ENCODE measurements at places on chromosomes 5 and 9.

GRCh38 chr9:77575785-77576184 lies 72.3 kb downstream of the GNA14 start:
- no peak for DNase-seq

GRCh38 chr5:60141119-60141518 lies 247.6 kb upstream of the PDE4D start:
- DNase-seq = no peak

DNA sequence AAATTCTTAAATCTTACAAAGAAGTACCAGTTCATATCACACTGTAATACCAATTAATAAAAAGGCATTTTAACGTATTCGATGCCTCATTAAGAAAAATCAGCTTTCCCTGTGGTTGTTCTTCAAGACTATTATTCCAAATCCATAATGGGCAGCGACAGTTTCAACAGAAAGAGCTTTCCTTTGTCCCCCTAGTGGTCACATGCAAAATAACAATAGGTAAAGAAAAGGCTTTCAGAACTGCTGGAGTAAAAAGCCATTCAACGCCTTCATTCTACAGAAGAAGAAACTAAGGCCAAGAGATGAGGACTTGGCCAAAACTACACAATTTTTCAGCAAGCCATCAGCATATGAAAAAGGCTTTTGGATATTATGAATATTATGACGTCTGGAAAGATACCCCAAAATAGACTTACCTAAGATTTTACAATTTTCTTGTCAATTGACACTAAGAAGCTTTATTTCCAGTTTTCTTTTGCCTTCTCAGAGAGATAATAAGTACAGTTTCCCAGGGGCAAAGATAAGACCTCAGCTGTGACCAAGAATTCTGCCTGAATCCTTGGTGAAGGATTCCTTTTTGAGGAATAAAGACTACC lies 6.7 kb upstream of the CDH6 start:
- DNase-seq = no peak

DNA sequence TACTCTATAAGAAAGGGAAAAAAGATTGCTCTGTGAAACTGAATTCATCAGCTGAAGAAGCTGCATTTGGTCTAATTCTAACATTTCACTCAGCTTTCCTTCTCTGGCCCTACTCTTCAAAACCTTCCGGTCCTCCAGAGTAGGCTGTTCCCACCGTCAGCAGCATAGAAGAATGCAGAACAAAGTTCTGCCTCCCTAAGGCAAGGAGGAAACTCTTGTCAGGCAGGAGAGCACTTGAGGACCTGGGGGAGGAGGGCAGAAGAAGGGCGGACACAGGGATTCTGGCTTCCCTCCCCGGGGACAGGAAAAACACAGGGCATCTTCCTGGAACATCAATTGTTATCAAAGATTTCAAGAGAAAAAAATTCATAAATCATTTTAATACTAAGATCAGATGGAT lies 69.2 kb upstream of the SHB start:
- no peak for DNase-seq

DNA sequence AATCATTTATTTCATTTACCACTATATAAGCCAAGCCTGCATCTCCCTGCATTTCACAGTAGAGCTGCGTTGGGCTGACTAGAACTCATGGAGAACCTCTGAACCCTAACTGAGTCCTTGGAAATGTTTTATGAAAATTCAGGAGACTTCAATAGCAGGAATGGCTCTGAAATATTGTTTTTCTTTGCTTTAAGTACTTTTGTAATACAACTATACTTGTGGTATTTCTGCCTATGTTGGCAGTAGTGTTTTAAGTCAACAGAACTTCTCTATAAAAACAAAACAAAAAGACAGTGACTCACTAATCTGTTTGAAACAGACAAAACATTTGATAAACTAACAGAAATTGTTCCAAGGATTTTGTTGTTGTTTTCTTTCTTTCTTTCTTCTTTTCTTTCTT lies 489.2 kb upstream of the MEF2C start:
- no peak for DNase-seq

GRCh38 chr9:137147091-137147792 lies 8.3 kb downstream of the GRIN1 start:
- DNase-seq = no peak

DNA sequence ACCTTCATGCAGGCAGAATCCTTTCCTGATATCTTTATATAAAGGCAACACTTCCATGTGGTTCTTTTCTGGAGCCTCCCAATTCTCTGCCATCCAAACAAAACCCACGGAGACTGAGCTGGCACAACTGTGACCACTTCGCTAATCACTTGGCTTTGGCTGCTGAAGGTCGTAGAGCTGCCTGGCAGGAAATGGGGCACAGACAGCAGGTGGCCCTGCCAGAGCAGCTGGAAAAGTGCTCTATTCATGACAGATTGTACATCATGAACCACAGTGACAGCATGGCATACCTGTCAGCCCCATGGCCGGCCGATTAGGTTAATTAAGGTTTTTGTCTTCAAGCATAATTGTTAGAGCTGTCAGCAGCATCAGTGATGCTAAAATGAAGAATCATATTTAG lies 141.9 kb upstream of the ANKRD55 start:
- DNase-seq = no peak

- DNase-seq = no peak
Observed at GRCh38 chr5:81878333-81878732, 93.5 kb upstream of the ATG10 start.

DNA sequence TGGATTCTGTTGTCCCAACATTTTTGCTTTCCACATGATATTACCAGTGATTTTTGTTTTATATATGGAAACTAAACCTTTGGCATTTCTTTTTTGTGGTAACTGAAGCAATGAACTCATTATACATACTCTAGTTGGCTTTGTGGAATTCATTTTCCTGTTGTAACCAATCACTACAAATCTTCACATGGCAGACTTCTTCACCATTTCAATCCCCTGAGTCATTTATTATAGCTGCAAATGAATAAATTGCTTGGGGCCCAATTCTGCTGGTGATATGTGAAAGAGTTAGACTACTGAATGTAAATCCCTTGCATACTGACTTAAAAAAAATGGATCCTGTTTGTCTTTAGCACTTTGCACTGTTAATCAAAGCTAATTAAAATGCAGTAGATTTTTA lies 1709.6 kb upstream of the WWC1 start:
- no peak for DNase-seq

DNA sequence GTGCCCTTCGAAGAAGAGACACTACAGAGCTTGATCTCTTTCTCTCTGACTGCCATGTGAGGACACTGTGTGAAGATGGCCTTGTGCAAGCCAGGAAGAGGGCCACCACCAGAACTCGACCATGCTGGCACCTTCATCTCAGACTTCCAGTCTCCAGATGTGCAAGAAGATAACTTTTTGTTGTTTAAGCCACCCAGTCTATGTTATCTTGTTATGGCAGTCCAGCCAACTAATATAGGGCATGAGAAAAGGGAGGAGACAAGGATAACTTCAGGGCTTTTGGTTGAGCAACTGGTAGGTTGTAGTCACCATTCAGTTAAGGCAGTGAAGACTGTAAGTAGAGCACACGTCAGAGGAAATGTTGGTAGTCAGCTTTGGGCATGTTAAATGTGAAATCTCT lies 515.5 kb downstream of the CSNK1G3 start:
- no peak for DNase-seq

GRCh38 chr5:120805131-120805530 lies 341.0 kb downstream of the PRR16 start:
- DNase-seq = no peak

GRCh38 chr9:131685753-131686706 lies 53.8 kb downstream of the RAPGEF1 start:
- DNase-seq = no peak

DNA sequence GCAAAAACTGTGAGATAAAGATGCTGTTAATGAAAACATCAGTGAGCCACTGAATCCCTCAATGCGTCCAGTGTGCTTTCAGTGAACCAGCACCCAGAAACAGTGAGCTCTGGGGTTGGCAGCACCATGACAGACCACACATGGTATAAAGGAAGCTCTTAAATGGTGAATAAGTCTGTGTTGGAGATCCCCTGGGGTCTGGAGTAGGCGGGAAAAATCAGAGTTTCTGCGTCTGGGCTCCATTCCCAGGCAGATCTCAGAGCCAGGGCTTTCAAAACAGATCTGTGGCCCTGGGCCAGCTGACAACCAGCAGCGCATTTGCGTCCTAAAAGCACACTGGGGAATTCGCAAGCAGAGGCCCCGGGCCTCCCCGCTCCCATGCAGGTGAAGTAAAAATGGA lies 233.5 kb downstream of the FRMD3 start:
- DNase-seq = no peak

DNA sequence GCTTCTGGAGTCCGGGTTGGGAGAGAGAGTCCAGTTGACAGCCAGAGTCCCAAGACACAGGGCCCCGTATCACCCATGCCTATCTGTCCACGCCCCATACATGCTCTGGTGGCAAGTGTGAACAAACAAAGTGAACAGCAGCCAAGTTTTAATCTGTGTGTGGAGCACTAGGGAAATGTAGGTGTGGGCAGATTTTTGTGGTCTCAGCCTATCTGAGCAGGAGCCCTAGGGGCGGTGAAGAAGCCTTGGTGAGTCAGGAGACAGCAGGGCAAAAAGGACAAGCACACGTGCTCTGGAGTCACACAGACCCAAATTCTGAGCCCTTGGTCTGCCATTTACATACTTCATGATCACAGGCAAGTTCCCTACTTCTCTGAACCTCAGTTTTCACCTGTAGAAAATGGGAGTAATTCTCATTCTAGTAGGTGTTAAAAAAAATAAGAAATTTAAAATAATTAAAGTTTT lies 23.2 kb downstream of the EGR1 start:
- DNase-seq = no peak

GRCh38 chr5:118952992-118953651 lies 35.2 kb downstream of the DTWD2 start:
- no peak for DNase-seq

DNA sequence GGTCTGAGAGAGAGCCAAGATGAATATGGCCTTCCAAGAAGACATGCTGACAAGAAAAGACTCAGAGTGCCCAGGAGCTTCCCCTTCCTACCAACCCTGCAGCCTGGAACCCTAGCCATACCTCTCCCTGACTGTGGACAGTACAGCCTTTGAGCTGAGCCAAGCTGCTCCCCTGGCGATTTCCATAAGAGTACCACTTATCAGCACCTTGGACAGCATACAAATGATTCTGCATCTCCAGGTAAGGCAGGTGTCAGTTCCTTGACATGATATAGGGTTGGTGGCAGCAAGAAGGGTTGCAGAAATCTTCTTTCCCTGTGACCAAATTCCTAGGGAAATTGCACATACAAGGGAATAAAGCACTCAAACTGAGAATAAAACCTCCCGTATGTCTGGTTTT lies 58.3 kb downstream of the MFAP3 start:
- DNase-seq = no peak

- no peak for DNase-seq
Observed at GRCh38 chr9:110887276-110887675, 151.0 kb downstream of the LPAR1 start.

DNA sequence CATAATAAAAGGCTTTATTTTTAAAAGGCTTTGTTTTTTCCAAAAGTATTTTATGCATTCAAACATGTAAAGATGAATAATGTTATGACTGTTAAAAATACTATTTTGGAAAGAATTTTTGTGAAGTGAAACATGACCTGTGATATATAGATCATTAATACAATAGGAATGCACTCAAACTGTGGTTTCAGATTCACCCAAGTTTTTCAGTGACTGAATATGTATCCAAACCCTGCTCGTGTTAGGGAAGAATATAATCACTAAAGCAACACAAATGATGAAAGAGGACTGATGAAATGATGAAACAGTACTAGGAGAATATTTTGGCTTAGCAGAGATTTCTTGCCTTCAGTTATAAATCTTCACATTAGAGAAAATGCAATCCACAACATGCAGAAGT lies 278.0 kb downstream of the ADAMTS6 start:
- no peak for DNase-seq

GRCh38 chr5:40486437-40487275 lies 193.1 kb upstream of the PTGER4 start:
- peak; percentile 75 for DNase-seq

DNA sequence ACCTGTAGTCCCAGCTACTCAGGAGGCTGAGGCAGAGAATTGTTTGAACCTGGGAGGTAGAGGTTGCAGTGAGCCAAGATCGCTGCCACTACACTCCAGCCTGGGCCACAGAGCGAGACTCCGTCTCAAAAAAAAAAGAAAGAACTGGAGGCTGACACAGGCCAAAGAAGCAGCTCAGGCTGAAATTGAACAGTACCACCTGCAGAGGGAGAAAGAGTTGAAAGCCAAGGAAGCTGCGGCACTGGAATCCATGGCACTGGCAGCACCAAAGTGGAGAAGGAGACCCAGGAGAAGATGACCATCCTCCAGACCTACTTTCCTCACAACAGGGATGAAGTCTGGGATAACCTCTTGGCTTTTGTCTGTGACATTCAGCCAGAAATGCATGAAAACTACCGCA lies 11.3 kb upstream of the TMEM141 start:
- DNase-seq = no peak

- no peak for DNase-seq
Observed at GRCh38 chr5:58490402-58491050, 709 bp upstream of the GAPT start.

Data from activated naive CD4-positive, alpha-beta T cell treated with anti-CD3 and anti-CD28 coated beads, Interleukin-2, amount 50 U/mL, for 72 hours (primary cell).